Hematopoietic multipotent progenitor cell treated with erythropoietin and hydrocortisone succinate and interleukin-3 and kit ligand, for 4 days (in vitro differentiated cells): ENCODE measurements at places on chromosomes 2 and 18.

DNA sequence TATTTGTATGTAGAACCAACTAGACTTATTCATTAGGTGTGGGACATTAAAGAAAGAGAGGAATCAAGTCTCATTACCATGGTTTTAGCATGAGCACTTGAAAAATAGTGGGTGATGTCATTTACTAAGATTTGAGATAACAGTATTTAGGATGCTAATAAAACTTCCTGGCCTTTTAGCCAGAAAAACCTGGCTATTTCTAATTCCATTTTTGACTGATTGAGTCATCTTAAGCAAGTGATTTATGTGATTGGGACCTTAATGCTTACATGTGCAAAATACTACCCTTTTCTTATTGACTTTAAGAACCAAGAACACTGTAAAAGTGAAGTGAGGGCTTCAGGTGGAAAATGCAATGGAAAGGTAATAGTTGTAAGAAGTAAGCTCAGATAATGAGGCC is 196.8 kb upstream of the SESTD1 start:
- DNase-seq: no peak

- no peak for DNase-seq
Observed at GRCh38 chr2:229095472-229095871, 175.6 kb downstream of the PID1 start.

DNA sequence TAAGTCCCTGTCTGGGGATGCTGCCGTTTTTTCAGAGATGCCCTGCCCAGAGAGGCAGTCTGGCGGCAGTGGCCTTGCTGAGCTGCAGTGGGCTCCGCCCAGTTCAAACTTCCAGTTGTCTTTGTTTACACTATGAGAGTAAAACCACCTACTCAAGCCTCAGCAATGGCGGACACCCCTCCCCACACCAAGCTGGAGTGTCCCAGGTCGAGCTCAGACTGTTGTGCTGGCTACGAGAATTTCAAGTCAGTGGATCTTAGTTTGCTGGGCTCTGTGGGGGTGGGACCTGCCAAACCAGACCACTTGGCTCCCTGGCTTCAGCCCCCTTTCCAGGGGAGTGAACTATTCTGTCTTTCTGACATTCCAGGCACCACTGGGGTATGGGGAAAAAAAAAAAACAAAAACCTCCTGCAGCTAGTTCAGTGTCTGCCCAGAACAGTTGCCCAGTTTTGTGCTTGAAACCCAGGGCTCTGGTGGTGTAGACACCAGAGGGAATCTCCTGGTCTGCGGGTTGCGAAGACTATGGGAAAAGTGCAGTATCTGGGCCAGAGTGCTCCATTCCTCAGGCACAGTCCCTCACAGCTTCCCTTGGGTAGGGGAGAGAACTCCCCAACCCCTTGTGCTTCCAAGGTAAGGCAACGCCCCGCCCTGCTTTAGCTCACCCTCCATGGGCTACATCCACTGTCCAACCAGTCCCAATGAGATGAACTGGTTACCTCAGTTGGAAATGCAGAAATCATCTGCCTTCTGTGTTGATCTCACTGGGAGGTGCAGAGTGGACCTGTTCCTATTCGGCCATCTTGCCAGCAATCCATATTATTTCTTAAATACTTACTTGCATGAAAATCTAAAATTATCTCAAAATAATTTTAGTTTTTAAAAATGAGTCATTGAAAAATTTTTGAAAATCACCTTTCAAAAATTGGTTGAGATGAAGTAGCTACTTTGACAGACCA is 338.0 kb downstream of the OSR1 start:
- no peak for DNase-seq

DNA sequence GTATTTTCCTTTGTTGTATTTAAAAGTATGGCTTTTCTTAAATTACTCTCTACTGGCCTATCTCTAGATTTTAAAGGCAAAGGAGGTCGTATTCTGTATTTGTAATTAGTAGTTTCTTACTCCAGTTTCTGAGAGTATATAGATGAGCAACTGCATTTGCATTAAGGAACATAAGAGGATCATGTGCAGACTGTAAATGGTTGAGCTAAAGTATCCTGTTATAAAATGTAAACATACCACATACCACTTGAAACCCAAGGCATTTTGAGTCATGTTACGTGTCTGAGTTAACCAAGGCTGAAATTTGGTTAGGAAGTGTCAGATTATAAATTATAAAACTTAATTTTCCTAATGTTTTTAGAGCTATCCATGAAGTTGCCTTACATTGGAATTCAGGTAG is 76.3 kb downstream of the GPD2 start:
- DNase-seq: no peak

- DNase-seq: no peak
Observed at GRCh38 chr18:69757733-69758132, 189.9 kb downstream of the CD226 start.

DNA sequence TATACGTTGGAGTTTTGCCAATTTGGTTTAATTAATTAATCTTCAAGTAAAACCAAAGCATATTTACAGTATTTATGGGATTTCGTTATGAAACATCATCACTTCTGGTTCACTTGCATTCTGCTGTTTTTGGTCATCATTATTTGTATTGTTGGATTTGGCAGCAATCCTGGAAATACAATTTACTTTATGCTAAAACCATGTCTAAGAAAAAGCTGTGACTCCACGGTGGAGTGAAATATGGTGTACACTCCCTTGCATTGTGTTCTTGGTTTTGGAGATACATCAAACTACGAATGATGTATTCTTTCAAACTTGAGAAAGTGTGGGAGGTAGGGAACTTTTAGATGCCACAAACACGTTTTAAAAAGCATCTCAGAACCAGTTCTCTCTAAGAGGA is 106.4 kb downstream of the CTAGE1 start:
- DNase-seq: no peak

- DNase-seq: peak; percentile 73
Observed at GRCh38 chr2:25251422-25252273, 83.3 kb upstream of the POMC start.

- no peak for DNase-seq
Observed at GRCh38 chr2:3434654-3435053, 55.2 kb downstream of the TRAPPC12 start.

- DNase-seq: peak; percentile 49
Observed at GRCh38 chr2:175414882-175415487, 233.5 kb upstream of the ATP5MC3 start.

DNA sequence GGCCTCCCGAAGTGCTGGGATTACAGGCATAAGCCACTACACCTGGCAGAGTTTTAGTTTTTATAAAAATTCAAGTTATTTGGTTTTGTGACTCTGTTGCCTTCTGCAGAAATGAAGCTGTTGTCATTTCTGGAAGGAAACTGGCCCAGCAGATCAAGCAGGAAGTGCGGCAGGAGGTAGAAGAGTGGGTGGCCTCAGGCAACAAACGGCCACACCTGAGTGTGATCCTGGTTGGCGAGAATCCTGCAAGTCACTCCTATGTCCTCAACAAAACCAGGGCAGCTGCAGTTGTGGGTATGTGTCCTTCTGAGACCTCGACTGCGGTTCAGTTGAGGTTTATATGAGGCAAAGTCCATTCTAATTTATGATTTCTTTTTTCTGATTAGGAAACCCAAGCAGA is 7.2 kb downstream of the MTHFD2 start:
- peak; percentile 67 for DNase-seq

- DNase-seq: no peak
Observed at GRCh38 chr2:39521876-39522517, 84.9 kb upstream of the MAP4K3 start.

GRCh38 chr2:210523650-210524289 is 32.6 kb upstream of the CPS1 start:
- no peak for DNase-seq

GRCh38 chr2:86185517-86186212 is 9.6 kb downstream of the IMMT start:
- DNase-seq: no peak

- DNase-seq: peak; percentile 76
Observed at GRCh38 chr2:96470636-96471035, 34.5 kb downstream of the NEURL3 start.

DNA sequence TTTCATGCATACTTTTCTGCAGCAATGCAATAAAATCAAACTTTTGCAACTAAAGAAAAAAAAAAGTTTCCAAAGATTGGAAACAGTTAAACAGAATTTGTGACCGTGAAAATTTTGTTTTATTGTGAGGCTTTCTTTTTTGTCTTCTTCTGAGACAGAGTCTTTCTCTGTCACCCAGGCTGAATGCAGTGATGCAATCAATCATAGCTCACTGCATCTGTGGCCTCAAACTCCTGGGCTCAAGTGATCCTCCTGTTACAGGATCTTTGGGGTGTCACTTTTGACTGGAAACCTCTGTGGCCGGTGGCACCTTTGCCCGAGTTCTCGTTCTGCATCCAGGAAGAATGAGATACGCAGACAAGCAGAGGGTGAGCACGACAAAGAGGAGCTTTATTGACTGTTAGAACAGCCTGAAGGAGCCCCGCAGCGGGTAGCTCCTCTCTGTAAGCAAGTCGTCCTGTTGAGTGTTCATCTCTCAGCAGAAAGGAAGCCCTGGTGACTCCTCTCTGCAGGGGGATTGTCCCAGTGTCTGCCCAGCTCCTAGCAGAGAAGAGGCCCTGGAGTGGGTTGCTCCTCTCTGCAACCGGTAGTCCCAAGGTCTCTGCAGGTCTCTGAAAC is 16.9 kb upstream of the ILKAP start:
- DNase-seq: no peak

- DNase-seq: no peak
Observed at GRCh38 chr2:127860130-127860529, 2.2 kb upstream of the POLR2D start.

DNA sequence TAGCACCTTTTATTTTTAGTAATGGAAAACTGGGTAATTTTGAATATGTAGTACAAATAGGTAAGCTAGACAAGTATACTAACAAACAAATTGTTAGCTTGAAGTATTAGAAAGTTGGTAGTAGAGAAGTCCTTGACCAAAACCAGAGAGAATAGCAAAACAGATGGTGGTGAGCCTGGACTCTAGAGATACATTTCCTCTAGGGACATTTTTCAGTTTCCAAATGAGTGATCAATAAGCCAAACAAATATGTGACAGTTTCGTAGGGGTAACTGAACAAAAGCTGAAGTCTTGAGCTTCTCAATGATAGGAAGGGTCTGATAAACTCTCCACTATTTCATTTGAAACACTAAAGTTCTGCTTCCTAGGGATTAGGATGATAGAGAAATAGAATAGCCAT is 692.0 kb upstream of the FAM98A start:
- DNase-seq: no peak

DNA sequence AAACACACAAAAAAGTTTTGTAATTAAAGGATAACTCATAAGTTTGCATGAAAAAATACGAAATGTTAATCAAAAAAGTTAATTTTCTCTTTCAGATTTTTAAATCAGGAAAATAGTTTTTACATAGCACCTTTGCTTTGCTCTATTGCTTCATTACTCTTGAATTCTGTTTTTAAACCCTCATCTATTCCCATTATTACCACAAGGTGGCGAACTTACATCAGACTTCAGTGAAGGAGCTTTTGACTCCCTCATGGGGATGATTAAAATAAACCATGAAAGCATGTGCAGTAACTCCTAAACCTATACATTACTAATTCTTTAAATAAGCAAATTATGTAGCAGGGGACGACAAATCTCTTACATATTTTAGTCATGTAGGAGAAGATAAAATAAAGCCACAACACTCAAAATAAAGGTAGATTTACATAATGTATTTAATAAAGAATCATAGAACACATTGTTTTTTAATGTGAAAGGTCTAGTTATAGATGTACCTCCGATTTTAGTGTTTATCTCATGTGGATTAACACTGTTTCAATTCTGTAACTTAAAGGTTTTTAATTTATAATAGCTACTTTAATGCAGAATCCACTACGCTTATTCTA is 105.2 kb downstream of the NETO1 start:
- DNase-seq: peak; percentile 81

GRCh38 chr2:8831516-8831915 is 5.9 kb downstream of the KIDINS220 start:
- no peak for DNase-seq

DNA sequence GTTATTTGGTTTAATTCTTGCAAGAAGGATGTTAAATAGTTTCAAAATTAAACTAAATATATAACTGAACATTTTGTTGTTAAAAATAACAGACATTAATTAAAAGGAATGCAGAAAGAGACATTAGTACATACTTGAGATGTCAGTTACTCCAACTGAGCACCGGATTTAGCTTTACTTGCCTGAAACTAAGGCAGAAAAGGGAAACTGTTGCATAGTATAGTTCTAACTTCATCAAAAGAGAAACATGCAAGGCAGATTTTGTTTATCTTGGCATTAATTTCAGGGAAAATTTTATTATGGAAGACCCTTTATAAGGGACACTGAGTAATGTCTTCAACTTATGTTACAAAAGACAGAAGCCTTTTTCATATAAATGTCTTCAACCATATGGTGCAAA is 218.3 kb downstream of the STK39 start:
- no peak for DNase-seq

DNA sequence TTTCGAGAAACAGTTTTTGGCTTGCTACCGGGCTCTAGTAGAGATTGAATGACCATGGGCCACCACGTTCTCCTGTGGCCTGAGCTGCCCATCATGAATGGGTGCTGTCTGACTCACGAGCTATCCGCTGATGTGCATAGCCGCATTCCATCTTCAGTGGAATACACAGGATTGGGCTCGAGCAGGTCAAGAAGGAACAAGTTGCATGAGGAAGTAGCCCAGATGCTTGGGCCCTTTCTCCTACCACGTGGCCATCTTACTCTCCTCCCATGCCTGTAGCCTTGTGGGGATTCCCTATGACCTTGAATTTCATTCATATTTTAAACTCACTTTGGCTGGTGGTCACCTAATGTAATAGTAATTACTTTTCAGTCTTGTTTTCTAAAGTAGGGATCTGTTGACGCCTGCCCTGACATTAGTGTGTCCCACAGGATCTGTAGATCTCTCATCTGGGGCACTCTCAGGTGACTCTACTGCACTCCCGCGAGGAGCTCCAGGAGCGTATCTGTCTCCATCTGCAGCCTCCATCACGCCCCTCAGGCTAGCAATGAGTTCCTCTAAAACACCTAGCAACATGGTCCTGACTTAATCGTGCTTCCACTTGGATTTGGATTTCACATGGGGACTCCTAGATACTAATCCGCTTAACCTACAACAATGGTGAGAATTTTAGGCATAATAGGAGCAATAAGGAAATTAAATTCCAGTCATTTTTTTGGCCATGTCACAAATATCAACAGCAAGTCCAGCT is 67.8 kb downstream of the PSMG2 start:
- DNase-seq: no peak

DNA sequence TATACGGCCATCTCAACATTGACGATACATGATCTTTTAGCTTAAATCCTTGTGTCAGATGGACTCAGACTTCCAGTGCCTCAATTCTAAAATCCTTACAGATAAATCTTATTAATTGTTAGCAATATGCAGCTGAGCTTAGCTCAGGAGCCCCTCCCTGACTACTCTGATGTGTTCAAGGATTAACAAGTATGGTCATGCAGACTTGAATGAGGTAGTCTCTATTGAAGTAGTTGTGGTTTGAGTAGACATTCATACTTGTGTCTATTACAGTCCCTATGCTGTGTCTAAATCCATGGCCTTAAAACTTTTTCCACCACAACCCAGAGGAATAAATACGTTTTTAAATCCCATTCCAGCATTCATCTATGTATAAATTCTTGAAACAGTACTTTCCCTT is 119.5 kb downstream of the NUP35 start:
- DNase-seq: no peak

- DNase-seq: no peak
Observed at GRCh38 chr2:106232638-106233349, 38.7 kb upstream of the UXS1 start.
